AG04449 (cell line): ENCODE measurements at places on chromosomes 7 and 10.
A peak's percentile ranks its signal among the peaks of the same experiment; 100 is the strongest.

GRCh38 chr7:17971411-17971810 is 31.1 kb upstream of the SNX13 start:
- DNase-seq: no peak

GRCh38 chr10:10532826-10533225 is 484.8 kb upstream of the CELF2 start:
- no peak for DNase-seq

DNA sequence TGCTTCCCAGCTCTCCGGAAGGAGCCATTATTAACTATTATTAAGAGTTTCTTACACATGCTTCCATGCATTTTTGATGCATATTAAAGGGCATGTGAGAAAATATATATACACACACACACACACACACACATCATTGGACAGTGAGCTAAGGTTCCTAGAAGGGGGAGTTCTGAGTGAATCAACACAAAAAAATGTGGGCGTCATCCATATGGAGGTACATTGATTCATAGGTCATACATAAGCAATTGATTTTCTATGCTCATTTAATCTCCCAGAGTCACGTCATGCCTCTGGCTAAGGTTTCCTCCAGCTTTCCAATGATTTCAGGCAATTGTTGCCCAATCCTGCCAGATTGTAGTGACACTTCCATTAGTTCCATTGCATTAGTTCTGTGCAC is 269.4 kb downstream of the DNAJB9 start:
- DNase-seq: no peak

- no peak for DNase-seq
Observed at GRCh38 chr7:64879086-64879730, 23.9 kb upstream of the ZNF273 start.

- DNase-seq: no peak
Observed at GRCh38 chr10:72333112-72334015, 21.4 kb downstream of the DNAJB12 start.

DNA sequence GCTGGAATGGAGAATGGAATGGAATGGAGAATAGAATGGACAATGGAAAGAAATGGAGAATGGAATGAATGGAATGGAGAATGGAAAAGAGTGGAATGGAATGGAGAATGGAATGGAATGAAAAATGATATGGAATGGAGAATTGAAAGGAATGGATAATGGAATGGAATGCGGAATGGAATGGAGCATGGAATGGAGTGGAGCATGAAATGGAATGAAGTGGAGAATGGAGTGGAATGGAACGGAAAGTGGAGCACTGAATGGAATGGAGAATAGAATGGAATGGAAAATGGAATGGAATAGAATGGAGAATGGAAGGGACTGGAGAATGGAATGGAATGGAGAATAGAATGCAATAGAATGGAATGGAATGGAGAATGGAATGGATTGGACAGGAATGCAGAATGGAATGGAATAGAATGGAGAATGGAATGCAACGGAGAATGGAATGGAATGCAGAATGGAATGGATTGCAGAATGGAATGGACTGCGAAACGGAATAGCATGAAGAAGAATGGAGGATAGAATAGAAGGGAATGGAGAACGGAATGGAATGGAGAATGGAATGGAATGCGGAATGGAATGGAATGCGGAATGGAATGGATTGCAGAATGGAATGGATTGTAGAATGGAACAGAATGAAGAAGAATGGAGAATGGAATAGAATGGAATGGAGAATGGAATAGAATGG is 89.4 kb downstream of the NSUN6 start:
- DNase-seq: no peak

DNA sequence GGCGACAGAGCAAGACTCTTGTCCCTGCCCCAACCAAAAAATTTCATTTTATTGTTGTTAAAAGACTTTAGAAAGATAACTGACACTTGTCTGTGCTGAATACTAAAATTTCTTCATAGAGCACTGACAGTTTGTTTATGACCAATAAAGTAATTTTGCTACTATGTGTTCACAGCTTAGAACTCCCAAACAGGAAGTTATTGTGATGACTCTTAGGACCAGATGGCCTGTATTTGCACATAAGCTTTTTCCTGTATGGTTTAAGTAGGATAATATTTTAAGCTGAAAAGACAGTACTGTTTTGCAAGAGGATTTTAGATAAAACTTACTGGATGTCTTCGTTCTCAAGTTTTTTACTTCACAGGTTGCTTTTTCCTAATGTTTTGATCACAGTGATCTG is 80.7 kb downstream of the MMRN2 start:
- DNase-seq: peak; percentile 14

- DNase-seq: no peak
Observed at GRCh38 chr7:120039138-120039537, 233.8 kb upstream of the KCND2 start.

DNA sequence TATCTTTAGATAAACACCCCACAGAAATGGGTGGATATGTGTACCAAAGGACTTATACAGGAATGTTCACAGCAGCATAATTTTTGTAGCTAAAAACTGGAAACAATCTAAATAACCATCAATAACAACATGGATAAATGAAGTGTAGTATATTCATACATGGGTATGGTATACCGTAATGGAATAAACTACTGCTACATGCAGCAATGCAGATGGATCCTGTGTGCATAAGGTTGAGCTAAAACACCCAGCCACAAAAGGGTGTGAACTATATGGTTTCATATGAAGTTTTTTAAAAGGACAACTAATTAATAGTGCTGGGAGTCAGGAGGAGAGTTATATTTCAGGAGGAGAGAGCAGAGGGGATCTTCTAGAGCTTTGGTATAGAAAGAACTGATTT is 389.6 kb downstream of the GFRA1 start:
- DNase-seq: no peak

DNA sequence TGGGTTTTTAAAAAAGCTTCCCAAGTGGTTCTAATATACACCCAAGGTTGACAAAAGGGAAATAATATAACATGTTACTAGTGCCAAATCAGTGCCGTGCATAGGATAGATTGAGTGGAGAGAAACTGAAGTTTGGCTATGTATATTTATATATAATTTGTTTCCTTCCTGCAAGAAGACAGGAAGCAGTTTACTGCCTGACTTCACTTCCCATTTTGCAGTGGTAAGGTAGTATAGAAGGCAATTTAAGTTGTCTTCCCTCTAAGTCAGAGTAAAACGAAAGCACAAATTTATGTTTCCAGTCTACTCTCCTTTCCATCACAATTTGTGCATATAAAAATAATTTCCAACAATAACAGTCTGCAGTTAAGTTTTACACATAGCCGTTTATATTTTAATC is 3.4 kb upstream of the HYCC1 start:
- no peak for DNase-seq

DNA sequence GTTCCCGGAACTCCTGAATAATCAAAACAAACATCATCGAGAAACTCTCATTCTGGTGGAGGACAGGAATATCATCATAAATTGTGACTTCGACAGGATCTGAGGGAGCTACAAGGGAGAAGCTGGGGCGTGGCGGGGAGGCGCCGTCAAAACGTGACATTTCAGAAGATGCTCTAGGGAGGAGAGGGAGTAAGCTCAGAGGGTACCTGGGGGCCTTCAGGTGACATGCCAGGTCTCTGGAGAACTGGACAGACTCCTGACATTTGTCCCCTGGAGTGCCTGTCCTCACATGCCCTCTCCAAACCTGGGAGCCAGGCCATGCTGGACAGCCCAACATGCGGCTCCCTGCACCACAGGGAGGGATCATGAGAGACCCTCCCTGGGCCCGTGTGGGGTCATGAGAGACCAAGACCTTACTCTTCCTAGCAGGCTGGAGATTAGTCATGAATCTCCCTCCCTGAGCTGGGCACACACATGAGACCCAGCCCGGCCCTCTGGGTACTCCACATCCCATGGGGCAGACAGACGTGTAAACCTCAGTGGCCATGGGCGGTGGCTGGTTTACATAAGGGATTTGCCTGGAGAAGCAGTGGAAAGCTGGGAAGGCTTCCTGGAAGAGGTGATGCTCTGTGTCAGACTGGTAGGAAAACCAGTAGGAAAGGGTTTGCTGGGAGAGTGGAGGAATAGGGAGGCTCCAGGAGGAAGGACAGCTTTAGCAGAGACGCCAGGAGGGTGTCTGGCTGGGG is 81.0 kb downstream of the MYL10 start:
- no peak for DNase-seq

DNA sequence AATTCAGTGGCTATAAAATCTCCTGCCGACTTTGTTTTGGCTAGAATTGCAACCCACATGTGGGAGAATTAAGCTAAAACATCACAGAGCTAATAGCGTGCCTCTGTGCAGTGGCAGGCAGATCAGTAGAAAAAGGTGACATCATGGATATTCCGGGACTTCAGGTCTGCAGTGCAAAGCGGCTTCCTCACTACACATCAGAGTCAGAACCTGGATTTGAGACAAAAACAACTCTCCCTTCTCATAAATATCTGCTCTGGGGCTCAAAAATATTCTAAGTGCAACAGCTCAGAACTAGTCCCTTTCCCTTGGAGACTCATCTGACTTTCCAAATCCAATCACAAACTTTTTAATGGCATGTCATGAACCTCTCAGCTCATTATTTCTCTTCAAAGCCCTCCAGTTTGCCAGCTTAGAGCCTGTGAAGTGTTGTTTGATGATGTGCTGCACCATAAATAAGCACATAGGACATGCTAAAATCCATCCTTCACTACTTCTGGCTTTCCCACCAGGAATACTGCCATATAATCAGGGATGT is 337.1 kb downstream of the RNLS start:
- DNase-seq: no peak

DNA sequence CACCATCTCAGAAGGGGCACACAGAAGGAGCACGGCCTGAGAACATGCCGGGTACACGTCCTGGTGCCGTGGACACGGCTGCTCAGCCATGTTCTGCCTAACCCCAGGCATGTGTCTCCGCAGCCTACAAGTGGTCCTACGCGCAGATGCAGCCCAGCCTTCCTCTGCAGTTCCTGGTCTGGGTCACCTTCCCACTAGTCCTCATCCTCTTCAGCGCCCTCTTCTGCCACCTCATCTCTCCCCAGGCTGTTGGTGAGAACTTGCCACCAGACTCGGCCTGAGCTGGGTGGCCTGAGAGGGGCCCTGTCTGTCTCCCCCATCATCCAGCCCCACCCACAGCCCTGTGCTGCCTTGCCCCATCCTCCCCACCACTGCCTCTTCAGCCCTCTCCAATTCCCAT is 5.3 kb downstream of the CLCN1 start:
- no peak for DNase-seq

DNA sequence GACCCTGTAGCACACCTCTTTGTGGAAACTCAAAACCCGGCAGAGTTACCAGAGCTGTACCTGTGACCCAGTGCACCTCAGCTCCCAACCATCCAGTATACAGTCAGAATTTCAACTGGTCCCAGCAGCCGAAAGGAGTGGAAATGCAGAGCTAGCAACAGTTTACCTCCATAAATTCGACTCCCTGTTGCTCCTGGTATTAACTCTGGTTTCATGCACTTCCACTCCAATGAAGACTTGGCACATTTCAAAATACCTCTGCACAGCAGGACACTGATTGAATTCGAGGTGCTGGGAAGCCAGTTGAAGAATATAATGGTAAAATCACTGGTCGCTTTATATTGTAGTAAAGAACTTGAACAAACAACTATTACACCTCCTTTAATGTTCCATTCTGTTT is 17.9 kb upstream of the TIAL1 start:
- no peak for DNase-seq

GRCh38 chr10:7593905-7594304 is 72.9 kb downstream of the ITIH5 start:
- DNase-seq: no peak

DNA sequence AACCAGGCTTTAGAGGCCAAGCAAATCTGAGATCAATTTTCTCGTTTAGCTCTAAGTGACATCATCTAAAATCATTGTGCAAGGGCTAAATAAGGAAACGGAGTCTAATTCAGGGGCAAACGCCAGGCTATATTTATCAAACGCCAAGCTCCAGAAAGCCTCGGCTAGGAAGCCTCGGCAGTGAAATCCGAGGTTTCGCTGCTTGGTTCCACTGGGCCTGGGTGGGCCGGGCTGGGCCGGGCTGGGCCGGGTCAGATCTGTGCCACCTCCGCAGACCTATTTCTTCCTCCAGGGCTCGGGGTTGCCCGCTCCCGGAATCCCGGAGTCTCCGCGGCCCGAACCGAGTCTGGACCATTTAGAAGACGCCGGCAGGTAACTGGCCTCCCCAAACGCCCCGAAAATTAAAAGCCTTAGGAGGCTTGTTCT is 459 bp upstream of the FEZF1 start:
- DNase-seq: no peak

- DNase-seq: no peak
Observed at GRCh38 chr7:139635526-139636302, 112.2 kb downstream of the CLEC2L start.

DNA sequence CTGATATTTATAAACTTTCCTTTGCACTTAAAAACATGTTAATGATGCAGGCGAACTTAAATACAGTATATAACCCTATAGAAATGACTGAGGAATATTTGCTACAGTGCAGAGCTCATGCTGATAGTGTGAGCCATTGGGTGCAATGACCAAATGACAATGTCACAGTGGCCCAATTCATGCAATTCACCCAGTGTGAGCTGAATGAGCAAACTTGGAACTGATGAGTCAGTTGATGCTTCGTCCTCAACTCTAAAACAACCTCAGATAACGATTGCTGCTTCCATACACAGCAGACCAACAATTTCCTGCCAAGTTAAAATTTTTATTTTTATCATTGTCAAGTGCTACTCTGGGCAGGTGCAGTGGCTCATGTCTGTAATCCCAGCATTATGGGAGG is 12.1 kb upstream of the ZC3HAV1L start:
- DNase-seq: no peak

- DNase-seq: no peak
Observed at GRCh38 chr7:117146511-117146910, 176.3 kb downstream of the WNT2 start.

- no peak for DNase-seq
Observed at GRCh38 chr7:145331522-145331921, 495.7 kb upstream of the TPK1 start.

DNA sequence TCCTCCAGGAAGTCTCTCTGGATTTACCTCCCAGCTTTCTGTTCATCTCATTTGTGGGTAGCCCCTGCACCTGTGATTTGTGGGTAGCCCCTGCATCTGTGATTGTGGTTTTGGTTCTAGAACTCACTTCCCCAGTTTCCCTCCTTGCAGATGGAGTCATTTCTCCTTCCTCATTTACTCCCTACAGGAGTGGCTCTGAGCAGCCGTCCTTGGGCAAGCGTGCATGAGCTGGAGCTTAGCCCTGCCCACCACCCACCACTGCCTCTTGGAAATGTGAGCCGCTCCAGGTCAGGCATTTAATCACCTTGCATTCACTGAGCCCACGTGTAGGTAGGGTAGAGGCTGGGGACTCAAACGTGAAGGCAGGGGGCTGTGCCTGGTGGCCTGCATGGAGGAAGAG is 8.2 kb downstream of the COL26A1 start:
- no peak for DNase-seq

- no peak for DNase-seq
Observed at GRCh38 chr10:131099028-131099726, 212.3 kb downstream of the TCERG1L start.

DNA sequence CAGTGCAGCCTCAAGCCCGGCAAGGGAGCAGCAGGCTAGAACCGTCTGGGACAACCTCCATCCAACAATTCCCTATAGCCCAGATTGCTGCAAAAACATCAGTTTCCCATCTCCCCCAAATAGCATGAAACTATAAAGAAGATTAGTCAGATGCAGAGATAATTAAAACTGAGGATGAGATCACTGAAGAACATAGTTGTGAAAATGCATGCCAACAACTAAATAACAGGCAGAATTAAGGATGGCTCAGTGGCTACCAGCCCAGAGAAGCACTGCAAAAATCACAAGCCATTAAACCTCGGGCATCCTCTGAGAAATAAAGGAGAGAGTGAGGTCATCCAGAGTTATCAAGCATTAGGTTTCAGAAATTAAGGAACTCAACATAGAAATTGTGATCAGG is 427.1 kb downstream of the TNS3 start:
- DNase-seq: peak; percentile 19
